ENCODE measurements at places on chromosomes 6 and 20.
A peak's percentile ranks its signal among the peaks of the same experiment; 100 is the strongest.

DNA sequence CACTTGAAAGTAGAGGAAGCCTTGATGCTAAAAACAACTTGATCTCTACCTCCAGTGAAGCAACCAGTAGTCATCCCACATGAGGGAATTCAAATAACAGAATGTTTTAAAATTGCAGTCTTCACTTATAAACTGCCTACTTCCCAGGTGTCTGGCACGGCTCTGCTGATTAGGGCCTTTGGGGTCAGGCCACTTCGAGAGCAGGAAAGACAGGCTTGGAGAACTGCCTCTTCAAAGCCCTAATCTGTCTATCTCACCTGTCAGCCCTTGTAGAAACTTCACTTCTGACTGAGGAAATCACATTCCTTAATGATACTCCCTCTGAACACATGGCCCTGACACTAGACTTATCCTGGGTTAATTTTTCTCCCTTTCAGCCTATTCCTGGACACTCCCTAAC, 458.6 kb downstream of the TENT5A start:
- DNase-seq: no peak

DNA sequence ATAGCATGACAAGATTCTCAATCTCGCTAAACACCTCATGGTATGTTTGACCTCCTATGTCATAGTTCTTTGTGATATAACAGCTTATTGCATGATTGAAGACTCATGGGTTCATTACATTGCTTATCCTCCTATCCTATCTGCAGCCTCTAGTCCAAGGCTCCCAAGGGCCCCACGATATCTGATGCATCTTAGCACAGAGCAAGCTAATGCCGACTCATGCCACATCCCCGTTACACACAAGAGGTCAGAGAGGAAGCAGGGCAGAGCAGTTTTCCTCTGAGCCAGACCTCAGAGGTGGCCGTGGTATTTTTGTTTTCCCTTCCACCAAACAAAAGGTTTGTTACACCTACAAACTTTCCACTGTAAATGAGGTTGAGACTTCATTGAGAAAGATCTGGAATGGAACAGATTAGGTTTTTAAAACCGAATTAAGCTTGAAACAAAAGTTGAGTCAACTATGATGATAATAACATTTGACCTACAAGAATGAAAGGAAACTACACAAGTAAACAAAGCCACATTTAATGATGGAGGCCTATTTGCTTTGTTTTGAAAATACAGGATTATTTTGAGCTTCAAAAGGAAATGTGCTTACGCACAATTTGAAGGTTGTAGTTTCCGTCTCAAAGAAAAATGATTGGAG, 133.9 kb upstream of the MYLIP start:
- DNase-seq: no peak

DNA sequence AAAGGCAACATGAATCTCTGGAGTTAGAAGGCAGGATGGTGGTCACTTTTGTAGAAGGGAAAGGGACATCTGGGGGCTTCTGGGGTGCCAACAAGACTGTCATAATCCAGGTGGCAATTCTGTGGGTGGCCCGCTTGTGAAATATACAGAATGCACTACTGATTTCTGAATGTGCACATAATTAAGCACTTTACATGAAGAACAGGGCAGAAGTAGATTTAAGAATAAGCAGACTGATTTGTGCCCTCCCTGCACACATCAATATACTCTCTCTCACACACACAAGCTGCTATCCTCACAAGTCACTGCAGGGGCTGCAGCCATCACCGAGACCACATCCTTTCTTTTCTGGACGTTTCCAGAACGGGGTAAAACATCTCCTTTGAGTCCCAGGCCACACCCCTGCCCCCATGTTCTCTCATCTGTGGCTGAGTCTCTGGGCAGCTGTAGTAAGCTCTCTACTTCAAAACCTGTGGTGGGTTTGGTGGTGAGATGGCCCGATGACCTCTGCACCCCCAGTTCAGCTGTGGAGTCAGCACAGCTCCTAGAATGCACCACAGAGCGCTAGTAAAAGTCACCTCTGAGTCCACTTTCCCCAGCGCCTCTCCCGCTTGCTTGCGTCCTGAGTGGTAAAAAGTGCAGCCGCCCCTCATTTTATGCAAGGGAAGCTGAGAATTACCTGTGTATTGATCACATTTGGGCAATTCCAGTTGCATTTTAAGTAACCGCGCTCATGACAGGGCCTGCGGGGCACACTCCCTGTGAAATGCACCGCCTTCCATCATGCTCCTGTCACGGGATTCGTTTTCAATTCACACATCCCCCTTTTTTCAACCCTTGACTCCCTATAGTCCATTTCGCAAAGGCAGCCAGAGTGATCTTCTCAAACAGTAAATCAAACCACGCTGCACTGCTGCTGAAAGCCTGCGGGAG, 115.5 kb downstream of the NFATC2 start:
- no peak for DNase-seq

DNA sequence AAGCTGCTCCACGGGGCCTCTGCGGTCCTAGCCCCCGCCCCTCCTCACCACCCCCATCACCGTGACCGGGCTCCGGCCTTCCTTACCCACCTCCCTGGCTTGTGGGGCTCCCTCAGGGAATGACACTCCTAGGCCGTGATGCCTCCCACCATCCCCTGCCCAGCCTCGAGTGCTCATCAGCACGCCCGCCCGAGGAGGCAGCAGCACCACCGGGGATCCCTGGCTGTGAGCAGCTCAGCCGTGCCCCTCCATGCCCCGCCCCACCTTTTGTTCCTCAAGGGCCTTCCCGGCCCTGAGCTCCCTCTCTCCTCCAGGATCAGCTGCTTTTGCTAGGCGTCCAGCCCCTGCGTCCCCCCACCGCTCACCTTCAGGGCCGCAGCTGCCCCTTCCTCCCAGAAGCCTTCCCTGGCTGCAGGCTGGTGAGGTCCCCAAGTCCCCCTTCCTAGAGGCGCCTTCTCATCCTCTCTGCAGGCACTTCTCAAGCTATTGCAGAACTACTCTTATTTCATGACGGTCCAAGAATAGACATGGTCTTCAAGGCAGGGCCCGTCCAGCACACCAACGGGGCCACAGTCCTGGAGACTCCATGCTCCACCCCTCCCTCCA, 3.0 kb downstream of the FNDC11 start:
- DNase-seq: no peak

DNA sequence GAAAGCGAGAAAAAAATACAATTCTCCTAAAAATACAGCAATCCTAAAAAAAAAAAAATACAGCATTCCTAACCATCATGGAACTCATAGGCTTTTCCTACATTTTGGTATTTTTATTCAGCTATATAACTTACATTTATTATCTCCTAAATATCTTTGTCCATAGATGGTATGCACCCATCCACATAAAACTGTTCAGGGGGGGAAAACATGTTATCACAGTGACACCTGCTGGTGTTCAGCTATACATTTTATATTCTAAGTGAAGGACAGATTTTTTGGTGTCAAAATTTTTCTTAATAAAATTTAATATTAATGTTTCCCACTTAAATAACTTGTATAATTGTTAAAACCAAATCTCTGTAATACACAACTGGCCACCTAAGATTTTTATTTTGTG, 58.0 kb downstream of the BLOC1S5 start:
- DNase-seq: no peak

DNA sequence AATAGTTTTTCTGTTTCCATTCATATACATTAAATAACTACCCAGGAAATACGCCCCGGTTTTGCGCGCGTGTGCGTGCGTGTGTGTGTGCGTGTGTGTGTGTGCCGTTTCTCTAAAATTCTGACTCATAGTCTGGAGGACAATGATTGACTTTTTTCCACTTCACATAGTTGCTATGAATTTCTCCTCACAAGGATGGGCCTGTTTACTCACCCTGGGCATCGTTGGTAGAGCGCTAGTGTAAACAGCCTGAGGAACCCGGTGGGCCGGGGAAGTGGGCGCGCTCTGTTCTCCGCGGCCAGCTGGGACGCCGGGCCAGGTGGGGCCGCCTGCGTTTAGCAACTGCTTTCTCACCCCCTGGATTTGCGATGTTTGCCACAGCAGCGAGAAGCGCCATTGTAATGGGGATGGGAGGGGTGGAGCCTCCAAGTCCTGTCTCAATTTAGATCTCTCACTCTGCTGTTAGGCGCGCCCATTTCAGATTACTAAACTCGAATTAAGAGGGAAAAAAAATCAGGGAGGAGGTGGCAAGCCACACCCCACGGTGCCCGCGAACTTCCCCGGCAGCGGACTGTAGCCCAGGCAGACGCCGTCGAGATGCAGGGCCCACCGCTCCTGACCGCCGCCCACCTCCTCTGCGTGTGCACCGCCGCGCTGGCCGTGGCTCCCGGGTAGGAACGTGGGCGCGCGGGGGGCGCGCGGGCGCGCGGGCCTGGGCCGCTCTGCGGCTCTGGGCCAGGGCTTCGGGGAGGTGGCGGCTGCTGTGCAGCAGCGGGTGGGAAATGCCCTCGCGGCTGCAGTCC, at the start of gene CD109:
TSS of gene CD109 (plus strand) at position 585 of the 803 bp plus-strand sequence. CDS start at position 598, 13 bp downstream.
- peak; percentile 23 for DNase-seq

GRCh38 chr20:46014517-46015396, 6.0 kb downstream of the MMP9 start:
- DNase-seq: no peak

DNA sequence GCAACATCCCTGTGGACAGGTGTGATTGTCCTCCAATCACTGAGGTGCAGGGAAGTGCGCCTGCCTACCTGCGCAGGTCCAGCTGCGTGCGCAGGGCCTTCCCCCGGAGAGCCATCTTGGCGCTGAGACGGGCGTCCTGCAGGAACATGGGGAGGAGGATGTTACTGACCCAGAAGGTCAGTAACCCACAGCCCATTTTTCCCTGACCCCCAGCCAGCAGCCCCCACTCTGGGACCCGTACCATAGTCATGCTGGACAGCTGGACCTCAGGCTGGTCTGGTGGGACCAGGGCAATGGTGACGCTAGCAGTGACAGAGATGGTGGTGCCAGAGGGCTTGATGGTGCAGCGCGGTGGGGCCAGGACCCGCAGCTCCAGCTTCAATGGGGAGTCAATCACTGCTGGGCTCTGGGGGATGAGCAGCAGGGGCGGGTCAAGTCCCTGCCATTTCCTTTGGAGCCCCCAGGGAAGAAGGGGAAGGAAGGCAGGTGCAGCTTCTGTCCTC, 9.7 kb downstream of the PLTP start:
- no peak for DNase-seq

GRCh38 chr6:123201869-123202372, 205.9 kb downstream of the CLVS2 start:
- no peak for DNase-seq

GRCh38 chr6:51720327-51720726, 367.1 kb downstream of the PKHD1 start:
- no peak for DNase-seq

DNA sequence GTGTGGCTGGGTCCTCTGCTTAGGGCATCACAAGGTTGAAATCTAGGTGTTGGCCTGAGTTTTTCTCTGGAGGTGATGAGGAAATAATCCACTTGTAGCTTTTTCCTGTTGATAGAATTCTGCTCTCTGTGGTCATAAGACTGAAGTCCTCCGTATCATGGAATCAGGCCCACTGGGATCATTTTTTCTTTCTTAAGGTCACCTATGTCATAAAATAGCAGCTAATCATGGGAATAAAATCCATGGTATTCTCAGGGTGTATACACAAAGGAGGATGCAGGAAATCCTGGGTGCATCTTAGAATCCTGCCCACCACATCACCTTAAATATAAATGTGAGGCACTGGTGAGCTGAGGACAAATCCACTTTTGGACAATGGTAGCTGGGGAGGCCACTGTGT, 72.7 kb downstream of the PRDM1 start:
- no peak for DNase-seq

DNA sequence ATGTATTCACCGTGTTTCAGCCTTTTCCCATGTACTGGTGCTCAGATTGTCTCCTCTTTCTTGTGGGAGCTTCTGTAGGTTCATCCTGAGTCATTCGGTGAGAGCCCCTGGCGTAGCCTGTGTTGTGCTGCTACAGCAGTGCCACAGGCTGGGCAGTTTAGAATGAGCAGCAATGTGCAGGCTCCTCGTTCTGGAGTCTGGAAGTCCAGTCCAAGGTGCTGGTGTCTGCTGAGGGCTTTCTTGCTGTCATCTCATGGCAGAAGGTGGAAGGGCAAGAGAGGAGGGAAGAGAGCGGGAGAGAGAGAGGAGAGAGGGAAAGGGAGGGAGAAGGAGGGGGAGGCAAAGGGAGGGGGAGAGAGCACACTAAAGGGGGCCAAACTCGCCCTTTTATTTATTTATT, 15.1 kb downstream of the OSBPL2 start:
- DNase-seq: no peak

GRCh38 chr6:94177429-94177828, 758.1 kb upstream of the EPHA7 start:
- no peak for DNase-seq

DNA sequence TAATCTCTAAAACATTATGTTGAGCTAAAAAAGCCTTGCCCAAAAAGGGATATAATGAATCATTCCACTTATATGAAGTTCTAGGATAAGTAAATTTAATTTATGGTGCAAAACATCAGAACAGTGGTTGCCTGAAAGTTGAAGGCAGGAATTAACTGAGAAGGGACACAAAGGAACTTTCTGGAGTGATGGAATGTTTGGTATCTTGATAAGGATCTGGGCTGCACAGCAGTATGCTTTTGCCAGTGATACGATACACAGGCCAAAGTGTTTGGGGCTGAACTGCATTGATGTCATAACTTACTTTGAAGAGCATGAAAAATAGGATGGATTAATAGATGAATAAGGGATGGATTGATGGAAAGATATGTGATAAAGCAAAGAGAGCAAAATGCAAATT, 146.1 kb upstream of the LRFN2 start:
- no peak for DNase-seq

GRCh38 chr6:169250660-169251059, 3.0 kb downstream of the THBS2 start:
- no peak for DNase-seq
